ENCODE measurements at places on chromosomes 3 and 15.
A peak's percentile ranks its signal among the peaks of the same experiment; 100 is the strongest.

DNA sequence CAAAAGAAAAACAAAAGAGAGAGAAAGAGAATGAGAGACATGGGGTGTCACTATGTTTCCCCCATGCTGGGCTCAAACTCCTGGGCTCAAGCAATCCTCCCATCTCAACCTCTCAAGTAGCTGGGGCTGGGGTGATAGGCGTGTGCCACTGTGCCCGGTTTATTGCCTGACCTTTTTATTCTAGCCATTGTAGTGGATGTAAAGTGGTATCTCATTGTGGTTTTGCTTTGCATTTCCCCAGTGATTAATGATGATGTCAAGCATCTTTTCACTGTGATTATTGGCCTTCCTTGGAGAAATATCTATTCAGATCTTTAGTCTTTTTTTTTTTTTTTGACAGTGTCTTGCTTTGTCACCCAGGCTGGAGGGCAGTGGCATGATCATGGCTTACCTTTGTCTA is 37.7 kb upstream of the GK5 start:
- no peak for DNase-seq

GRCh38 chr15:58467121-58467721 is 35.4 kb downstream of the LIPC start:
- peak; percentile 51 for DNase-seq

DNA sequence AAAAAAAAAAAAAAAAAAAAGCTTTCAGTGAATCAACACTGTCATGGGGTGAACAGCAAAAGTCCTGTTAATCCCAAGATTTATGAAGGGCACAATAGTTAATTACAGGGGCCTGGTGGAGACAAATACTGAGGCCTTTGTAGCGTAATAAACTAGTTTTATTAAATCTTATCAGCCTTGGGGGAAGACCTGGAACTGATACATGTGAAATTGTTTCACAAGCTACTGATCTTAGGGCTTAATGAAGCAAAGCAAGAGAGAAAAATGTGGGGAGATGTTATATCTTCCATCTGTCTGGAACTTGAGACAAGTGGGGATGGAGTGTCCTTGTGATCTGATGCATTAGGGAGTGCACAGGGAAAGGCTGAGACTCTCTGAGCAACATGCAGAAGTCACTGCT is 47.9 kb upstream of the OSBPL11 start:
- no peak for DNase-seq

DNA sequence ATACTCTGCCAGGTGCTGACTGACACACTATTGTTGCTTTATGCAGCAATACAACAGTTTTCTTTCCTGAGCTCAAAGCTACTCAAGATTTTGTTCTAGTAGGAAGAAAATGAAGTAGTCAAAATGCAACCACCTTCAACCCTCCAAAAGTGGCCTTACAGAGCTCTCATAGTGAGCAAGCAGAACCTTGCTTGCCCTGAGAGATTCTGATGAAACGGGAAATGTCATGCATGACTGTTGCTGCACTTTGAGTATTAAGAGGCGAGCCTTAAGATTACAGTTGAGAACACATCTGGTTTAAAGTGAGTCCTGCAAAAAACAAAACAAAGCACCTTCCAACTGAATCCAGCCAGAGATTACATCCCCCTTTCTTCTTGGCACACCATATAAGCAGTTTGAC is 29.7 kb downstream of the MINDY4B start:
- DNase-seq = peak; percentile 60

DNA sequence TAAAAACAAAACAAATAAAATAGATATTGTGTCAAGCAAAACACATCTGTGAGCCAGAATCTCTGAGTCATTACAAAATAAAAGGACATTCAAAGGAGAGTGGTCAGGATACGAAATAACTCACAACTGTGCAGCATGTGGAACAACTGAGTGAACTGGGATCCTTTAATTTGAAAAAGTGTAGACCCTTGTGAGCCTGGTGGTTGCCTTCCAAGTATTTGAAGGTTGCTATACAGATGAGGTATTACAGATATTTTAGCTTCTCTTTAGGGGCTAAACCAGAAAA is 26.7 kb downstream of the KCNMB2 start:
- no peak for DNase-seq

- no peak for DNase-seq
Measured at GRCh38 chr15:64111679-64112050, 15.9 kb downstream of the SNX1 start.

- DNase-seq = peak; percentile 33
Measured at GRCh38 chr3:87298111-87298718, 21.8 kb upstream of the POU1F1 start.

- no peak for DNase-seq
Measured at GRCh38 chr3:67898916-67899315, 244.5 kb upstream of the SUCLG2 start.

DNA sequence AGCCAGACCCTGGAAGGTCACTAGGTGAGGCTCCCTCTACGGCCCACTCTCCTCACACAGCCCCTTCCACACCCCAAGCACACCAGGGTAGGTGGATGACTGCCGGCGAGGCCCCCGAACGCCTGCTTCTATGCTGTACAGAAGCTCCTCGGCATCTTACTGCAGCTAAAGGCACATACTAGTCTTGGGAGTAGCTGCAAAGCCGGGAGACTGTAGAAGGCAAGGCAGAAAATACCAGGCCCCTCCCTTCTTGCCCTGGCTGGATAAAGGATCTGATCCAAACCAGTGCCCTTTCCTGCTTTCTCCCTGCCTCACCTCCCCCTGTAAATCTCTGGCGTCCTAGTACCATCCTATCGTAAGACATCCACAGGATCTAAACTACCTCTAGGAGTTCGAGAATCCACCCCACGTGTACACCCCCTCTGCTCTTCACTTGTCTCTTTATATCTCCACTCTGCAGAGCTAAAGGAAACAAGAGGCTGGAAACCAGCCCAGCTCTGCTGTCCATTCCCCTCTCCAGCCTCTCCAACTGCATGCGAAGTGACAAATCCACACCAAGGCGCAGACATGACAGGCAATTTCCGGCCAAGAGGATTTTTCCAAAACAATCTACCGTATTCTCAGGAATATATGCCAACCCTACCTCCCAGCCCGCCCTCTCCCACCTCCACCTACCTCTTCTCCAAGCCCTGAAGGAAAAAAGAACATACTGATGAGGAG is 11.8 kb downstream of the TNK2 start:
- DNase-seq = peak; percentile 85

- peak; percentile 32 for DNase-seq
Measured at GRCh38 chr15:90154861-90155626, 46.1 kb upstream of the SEMA4B start.

- no peak for DNase-seq
Measured at GRCh38 chr3:131856171-131856570, 178.6 kb downstream of the CPNE4 start.

DNA sequence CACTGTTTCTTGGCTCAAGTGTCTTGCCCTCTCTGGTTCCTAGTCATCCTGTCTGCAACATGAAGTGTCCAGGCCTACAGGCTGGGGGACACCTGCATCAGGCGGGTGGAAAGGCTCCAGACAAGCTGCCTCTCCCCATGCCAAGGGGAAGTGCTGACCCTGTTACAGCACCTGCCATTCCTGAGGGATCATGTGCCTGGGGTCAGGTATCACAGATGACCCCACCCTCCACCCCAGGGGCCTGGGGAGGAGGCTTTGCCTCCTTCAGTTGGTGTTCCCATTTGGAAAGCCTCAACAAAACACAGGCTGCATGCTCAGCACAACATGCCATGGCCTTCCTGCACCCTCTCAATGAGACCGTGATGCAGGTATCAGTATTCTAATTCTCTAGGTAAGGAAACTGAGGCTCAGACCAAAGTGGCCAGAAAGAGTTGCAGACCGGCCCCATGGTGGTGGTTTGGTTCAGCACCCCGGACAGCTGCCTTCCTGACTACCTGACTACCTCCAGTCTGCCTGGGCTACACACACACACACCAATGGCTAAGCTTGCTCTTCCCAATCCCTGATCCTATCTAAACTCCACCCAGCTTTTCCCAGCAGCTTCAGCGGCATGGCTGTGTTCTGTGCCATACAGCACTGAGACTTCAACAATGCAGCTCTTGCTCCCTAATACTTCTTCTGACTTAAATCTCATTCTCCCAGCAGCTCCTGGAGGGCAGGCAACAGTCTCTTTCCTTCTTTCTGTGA is 69.7 kb upstream of the LINGO1 start:
- DNase-seq = peak; percentile 24

- peak; percentile 50 for DNase-seq
Measured at GRCh38 chr15:80778964-80779657, at the start of gene CEMIP. CEMIP (plus strand) TSS chr15:80779370; CDS start chr15:80873880, 94,510 bp downstream.

DNA sequence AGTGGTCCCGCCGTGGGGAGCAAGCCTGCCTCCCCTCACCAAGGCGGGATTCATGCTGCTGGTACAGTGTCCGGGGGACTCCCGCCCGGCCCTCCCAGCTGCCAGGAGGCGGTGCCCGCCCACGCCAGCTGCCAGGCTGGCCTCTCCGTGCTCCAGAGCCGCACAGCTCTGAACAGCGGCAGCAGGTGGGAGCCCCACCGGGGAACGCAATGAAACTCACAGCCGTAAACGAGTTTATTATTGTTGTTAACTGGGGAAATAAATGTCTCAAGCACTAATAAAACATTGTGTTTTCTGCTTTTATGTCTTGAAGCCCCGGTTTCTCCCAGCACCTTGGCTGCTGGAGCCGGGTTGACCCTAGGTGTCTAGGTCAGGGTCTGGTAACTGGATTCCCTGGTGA is 317.7 kb upstream of the TLE3 start:
- no peak for DNase-seq

DNA sequence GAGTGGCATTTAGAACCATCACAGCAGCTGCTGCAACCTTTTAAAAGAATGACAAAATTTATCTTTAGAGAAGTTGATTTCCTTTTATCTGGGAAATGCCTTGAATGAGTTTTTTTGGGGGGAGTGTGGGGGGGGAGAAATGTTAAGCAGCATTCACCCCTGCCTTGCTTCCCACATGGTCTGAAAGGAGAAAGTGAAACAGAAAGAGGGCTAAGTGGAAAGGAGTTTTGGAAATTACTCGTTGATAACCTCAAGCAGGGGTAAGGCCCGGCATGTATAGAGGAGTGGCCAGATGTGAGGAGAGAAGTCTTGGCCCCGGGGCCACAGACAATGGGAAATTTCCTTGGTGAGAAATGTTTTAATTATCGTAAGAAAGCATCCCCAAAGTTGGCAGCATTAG is 23.5 kb downstream of the B3GALNT1 start:
- DNase-seq = no peak

DNA sequence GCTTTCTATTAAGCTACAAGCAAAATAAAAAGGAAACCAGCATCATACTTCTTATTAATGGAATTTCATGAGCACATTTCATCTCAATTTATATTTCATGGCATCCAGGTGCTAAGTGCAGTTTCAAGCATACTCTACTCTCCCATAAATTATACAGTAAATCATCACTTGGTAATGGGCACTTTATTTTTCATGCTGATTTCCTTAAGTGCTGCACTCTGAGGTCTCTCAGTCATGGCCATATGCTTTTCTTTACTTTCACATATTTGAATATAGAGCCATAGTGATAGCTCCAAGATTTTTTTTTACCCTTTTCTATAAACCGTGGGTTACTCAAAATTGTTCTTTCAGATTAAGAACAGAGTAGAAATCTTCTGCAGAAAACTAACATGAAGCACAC is 1505.7 kb upstream of the CADM2 start:
- DNase-seq = peak; percentile 80

DNA sequence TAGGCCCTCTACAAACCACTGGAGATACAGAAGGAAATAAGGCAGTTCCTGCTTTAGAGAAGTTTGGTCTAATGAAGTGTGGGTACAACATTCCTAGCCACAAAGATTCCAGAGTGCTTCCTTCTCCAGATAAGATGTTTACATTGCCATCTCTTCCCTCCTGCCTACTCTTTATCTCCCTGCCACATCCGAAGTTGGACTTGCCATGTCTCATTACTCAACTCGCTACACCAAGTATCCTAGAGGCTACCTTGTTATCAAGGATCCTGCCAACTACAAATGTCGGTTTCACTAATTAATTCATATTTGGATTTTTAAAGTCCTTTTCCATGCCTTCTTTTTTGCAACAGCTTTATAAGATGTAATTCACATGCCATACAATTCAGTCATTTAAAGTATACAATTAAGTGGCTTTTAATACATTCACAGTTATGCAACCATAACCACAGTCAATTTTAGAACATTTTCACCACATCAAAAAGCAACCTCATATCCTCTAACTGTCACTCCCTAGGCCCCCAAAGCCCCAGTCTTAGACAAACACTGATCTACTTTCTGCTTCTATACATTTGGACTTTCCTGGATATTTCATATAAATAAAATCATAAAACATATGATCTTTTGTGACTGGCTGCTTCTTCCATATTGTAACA is 53.7 kb upstream of the CSTA start:
- DNase-seq = no peak

GRCh38 chr3:195169011-195169649 is 101.8 kb downstream of the XXYLT1 start:
- DNase-seq = no peak

DNA sequence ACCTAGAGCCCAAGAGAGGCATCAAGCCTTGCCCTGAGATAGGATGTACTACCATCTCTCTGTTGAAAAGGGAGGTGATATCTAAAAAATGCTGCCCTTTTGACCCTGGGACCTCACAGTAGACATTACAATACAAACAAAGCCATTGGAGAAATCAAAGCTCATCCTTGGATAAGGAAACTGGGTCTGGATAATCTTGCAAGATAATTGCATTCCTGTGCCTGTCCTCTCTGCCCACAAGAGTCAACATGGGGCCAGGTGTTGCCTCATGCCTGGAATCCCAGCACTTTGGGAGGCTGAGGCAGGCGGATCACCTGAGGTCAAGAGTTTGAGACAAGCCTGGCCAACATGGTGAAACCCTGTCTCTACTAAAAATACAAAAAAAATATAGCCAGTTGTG is 57.3 kb upstream of the DLG1 start:
- no peak for DNase-seq

- DNase-seq = no peak
Measured at GRCh38 chr15:46077220-46077619, 442.4 kb downstream of the SQOR start.

GRCh38 chr3:185939721-185940120 is 1.9 kb upstream of the TRA2B start:
- no peak for DNase-seq

GRCh38 chr15:39609166-39609916 is 28.5 kb downstream of the THBS1 start:
- DNase-seq = no peak

DNA sequence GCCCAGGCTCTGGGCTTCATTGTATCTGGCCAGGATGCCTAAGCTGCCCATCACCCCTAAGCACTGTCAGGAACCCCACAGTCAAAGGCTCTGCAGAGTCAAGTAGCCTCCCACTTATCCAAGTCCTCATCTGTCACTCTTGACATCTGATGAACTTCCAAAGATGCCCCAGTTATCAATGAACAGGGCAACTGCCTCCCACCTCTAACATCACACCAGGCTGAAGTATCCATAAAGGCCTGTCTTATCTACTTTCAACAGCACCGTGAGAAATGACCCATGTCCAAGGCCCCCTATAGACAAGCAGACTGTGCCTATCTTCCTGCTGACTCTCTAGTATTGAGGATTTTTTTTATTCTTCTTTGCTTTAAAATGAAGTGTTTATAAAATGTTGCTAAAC is 56.4 kb downstream of the TRIM69 start:
- DNase-seq = no peak

- DNase-seq = no peak
Measured at GRCh38 chr15:101051291-101052030, 132.3 kb downstream of the LRRK1 start.

Measured in umbilical cord (tissue), 2 donors.